ENCODE measurements at places on chromosomes 1 and 21.

- DNase-seq: no peak
These were observed 24.3 kb downstream of the PTGS2 start for GRCh38 chr1:186655876-186656275.

GRCh38 chr1:21736876-21737275, 46.1 kb downstream of the USP48 start:
- DNase-seq: no peak

DNA sequence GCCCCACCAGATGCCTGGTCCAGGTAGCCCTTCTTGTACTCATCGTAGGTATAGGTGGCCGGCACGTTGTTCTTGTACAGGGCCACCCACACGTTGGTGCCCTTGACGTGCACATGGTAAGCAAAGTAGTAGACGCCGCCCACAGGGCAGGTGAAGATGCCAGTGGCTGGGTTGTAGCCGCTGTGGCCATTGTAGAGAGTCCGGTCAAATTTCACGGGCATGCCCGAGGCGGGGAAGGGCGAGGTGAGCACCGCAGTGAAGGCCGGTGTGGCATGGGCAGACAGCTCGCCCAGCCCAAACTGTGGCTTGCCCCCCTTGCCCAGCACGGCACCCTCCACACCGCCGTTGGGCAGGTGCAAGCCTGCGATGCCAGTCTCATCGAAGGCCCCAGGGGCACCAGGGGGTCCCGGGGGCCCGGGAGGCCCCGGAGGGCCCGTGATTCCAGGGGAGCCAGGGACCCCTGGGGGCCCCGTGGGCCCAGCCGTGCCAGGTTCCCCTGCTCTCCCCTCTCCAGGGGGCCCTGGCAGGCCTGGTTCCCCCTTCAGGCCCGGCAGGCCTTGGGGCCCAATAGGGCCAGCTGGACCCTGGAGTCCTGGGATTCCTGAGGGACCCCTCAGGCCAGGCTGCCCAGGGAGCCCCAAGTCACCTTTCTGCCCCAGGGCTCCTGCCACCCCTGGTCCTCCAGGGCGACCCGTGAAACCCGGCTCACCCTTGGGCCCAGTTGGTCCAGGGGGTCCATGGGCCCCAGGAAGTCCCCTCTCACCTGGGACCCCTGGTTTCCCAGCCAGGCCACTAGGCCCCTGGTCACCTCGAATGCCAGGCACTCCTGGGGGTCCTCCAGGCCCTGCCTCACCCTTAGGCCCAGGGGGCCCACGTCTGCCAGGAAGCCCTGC, 9.2 kb downstream of the ADPRS start:
- DNase-seq: no peak

DNA sequence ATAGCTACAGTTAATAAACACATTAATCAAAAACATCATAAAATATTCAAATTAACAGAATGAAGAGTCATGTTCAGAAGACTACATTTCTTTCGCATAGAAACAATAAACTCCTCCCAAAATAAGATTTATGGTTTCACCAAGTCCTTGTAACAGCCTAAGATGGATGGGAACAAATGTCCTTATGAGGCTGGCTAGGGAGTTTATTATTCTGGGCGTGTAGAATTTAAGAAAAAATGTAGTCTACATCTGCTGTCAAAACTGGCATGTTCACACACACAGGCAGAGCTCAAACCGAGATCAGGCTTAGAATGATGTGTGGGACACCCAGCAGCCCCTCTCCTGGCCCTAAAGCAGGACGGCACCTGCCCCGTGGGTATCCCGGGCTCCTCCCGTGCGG, 101.1 kb downstream of the NPHP4 start:
- no peak for DNase-seq

DNA sequence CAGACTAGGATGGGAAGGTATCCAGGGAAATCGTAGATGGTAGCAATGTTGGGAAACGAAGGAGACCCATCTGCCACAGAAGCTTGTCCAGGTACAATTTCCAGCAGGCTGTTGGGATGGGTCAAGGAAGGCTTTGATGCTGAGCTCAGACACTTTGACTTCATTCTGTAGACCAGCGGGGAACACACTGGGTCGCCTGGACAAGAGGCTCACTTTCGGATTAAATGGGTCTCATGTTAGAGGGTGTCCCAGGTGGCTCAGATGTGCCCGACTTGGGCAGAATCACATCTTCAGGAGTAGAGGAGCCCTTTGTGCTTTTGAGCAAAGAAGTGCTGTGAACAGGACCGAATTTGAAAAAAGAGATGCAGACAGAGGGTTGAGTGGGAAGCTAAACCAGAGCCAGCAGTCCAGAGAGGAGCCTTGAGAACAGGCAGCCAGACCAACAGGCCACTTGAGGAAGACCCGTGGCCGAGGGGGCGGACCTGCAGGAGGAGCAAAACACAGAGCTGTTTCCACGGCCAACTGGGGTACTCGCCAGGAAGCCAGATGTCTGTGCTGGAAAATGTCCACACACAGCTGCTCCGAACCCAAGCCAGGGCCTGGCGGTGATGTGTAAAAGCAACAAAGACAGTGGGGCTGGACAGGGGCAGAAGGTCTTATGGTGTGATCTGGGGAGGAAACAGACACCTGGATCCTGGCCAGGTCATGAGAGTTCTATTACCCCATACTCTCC, 146.9 kb downstream of the AJAP1 start:
- no peak for DNase-seq

GRCh38 chr1:154863315-154864174, 6.5 kb downstream of the KCNN3 start:
- peak; percentile 60 for DNase-seq

- no peak for DNase-seq
These were observed 32.2 kb upstream of the SNX27 start for GRCh38 chr1:151579436-151580225.

- DNase-seq: no peak
These were observed 170.4 kb downstream of the PTPRC start for GRCh38 chr1:198809247-198809646.

GRCh38 chr1:53160924-53161378, 18.5 kb upstream of the SLC1A7 start:
- no peak for DNase-seq

DNA sequence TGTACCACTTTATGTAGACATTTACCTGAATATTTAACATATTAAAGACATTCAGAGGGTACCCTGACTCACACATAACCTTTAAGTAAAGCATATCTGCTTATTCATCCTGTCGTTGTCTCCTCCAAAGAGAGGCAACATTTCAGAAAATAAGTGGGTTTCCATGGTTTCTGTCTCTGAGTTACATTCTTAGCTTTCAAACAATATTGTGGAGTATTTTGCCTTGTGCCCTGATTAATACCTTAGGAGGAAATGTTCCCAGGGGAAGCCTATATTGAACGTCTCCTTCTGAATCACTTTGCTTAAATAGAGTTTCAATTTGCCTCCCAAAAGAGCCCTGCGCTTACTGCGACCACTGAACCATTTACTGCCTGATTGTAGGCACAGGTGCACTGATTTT, 26.1 kb downstream of the PALMD start:
- DNase-seq: no peak

All from activated CD4-positive, alpha-beta T cell treated with anti-CD3 and anti-CD28 coated beads, Interleukin-2, amount 50 U/mL, for 48 hours (primary cell).